Fibroblast of the conjunctiva (primary cell): ENCODE measurements at places on chromosomes 13 and 19.

- no peak for DNase-seq
These were observed 1063.5 kb upstream of the PCDH9 start for GRCh38 chr13:68293631-68294030.

DNA sequence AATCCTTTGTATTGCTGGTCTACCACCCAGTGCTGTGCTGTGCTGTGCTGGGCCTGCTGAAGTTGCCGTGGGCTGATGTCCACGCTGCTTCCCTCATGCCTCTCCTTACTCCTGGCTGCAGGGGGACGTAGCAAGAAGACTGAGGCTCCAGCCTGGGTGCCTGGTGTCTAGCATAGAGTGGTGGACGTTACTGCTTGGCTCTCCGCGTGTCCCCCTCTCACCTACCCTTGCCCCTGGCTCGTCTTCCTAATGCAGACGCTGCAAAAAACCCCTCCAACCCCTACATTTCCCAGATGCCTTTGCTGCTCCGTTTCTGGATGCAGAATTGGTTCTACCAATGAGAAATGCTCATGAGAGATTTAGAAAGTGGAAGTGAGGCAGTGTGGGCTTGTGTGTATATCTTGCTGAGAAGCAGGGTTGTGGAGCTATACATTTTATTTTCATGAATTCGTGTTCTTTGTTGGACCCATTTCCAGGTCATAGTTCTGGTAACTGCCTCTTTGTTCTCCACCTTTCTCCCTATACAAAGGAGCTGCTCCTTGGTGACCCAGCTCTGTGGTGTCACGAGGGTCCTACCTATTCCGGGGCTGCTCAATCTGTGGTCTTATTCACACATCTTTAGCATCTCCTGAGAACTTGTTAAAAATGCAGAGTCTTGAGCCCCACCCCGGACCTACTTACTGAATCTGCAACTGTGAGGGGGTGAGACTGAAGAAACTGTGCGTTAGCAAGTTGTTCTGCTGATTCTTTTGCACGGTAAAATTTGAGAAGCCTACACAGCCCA is 7.9 kb upstream of the DENND1C start:
- DNase-seq = no peak

- no peak for DNase-seq
These were observed 28.4 kb downstream of the TGDS start for GRCh38 chr13:94567581-94567980.

DNA sequence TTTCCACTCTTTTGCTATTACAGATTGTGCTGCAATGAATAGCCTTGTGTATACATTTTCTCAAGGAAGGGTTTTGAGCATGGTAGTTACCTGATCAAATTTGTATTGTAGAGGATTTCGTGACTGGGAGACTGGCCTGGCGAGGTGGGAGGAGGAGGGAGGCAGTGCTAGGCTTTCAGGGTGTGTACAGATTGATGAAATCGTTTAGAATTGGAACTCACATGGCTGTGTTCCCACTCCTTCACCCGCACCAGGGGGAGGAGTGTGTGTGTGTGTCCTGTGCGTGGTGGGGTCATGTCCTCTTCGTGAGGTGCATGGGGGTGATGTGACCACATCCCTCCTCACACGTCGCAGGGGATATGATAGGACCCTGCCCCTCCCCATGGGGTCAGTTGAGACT is 8.3 kb downstream of the PGLYRP1 start:
- DNase-seq = no peak

DNA sequence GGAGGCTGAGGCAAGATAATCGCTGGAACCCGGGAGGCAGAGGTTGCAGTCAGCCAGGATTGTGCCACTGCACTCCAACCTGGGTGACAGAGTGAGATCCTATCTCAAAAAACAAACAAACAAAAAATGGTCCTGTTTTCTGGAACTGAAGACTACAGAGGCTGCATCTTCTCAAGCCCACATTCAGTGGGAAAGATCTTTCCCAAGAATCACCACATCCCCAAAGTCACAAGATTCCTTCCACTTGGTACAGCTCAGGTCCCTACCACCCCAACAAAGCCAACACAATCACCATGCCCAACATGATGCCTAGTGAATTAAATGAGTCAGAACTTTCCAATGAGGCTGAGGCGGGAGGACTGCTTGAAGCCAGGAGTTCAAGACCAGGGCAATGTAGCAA is 15.3 kb downstream of the CATSPERG start:
- no peak for DNase-seq

- no peak for DNase-seq
These were observed 14.4 kb downstream of the NAXD start for GRCh38 chr13:110629735-110630134.

- no peak for DNase-seq
These were observed 77.7 kb downstream of the MIPEP start for GRCh38 chr13:23811366-23812062.

- DNase-seq = no peak
These were observed at the start of gene LGALS7 for GRCh38 chr19:38773469-38774177. TSS of gene LGALS7 (minus strand) at chr19:38773517. CDS start at chr19:38773492, 25 bp downstream.

DNA sequence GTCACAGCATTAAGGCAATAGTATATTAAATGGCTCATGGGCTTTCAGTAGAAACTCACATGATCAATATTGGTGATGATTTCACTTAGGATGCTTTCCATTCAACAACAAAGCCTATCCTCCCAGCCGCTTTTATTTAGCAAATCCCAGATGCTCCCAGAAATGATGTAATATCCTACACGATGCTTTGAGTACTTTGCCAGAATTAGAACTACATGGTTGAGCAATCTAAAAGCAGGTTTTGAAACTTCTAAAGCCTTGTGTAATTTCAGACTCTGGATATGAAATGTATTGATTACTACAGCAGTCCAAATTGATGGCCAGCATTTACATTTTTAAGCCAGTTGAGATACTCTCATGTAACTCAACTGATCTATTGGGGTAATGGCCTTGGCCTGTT is 13.6 kb downstream of the DLEU7 start:
- DNase-seq = peak; percentile 50

DNA sequence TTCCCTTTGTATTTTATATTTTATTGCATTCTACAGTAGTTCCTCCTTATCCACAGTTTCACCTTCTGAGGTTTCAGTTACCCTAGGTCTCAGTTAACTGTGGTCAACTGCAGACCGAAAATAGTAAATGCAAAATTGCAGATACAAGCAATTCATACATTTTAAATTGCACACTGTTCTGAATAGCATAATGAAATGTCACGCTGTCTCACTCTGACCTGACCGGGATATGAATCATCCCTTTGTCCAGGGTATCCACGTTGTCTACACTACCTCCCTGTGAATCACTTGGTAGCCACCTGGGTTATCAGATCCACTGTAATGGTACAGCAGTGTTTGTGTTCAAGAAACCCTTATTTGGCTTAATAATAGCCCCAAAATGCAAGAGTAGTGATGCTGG is 325.0 kb downstream of the DNAJC15 start:
- no peak for DNase-seq

DNA sequence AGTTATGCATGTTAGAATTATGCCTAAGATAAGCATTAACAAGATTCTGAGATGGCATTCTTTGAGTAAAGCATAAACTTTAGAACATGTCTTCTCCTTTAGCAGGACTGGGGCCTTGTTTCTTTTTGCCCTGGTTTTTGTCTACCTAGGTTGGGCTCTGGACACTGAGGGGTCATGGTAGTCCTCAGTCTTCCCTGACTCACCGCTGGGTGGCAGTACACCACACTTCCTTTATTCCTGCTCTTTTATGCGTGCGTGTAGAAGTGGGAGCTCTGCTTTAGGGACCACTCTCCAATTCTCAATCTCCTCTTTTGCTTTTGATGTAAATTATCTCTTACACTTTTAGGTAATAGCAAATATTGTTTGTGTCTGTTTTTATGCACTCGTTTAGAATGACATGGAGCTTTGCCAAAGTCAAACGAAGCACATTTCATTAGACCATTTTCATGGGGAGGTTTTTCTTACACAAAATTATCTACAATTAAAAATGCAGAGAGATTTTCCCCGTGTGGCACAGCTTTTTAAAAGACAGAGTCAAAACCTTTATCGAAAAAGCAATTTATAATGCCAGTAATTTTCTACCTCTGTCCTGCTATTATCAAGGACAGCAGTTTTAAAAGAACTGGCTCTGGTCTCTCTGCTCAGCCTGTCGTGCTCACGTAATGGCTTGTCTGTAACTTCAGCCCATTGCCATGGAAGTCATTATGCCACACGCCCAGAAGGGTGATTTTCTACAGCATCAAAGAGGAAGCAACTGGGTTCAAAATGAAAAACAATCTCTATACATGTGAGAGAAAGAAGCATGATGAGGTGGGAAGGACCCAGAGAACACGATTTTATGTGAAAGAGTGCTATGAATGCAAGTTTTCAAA is 413.9 kb downstream of the COG6 start:
- peak; percentile 70 for DNase-seq

DNA sequence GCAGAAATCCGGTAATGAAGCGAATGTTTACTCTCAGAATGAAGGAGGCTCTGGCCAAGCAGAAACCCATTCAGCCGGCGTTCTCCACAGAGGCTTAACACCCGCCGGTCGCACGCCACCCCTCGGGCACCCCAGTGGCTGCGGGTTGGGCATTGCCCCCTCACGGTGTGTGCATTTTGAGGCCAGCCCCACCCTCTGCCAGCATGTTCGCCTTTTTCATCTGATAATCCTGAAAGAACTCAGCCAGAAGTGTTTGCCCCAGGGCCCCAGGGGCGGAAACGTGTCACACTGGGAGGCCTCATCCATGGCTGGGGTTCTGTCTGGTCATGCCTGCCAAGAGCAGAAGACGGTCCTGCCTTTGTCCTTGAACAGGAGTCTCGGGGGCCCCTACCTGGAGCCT is 34.2 kb downstream of the COMP start:
- DNase-seq = no peak

DNA sequence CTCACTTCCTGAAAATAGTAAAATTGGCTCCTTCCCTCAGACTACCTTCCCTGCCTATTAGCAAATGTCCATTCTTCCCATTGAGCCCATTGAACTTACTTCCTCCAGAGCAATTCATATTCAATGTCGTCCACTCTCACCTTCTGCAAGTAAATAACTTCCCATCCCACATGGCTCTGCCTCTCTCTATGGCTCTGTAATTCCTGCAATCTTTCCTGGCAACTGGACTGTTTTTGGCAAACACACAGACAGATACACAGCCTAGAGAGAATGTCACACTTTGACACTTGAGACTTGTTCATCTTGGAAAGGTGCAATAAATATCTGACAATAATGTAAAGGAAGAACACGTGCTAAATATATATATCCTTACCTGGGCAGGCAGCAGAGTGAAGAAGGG is 18.3 kb downstream of the UQCRFS1 start:
- no peak for DNase-seq

- DNase-seq = no peak
These were observed 21.9 kb downstream of the VRK3 start for GRCh38 chr19:50003254-50003788.

GRCh38 chr13:41643507-41643906 is 186.2 kb downstream of the RGCC start:
- DNase-seq = no peak

GRCh38 chr13:59259165-59260000 is 904.3 kb downstream of the DIAPH3 start:
- no peak for DNase-seq

DNA sequence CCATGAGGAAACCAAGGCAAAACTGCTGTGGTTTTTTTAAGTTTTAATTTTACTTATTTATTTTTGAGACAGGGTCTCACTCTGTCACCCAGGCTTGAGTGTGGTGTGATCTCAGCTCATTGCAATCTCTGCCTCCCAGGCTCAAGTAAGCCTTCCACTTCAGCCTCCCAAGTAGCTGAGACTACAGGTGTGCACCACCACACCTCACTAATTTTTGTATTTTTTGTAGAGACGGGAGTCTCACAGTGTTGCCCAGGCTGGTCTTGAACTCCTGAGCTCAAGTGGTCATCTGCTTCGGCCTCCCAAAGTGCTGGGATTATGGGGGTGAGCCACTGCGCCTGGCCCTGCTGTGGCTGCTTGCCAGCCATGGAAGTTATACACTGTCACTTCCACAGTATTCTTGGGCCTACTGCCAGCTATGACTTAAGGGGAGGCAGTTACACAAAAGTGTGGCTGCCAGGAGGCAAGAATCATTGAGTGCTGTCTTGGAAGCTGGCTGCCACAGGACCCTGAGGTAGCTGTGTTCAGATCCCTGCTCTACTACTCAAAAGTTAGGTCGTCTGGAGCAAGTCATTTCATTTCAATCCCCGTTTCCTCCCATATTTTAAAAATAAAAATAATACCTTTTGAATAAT is 12.7 kb downstream of the FARP1 start:
- no peak for DNase-seq

DNA sequence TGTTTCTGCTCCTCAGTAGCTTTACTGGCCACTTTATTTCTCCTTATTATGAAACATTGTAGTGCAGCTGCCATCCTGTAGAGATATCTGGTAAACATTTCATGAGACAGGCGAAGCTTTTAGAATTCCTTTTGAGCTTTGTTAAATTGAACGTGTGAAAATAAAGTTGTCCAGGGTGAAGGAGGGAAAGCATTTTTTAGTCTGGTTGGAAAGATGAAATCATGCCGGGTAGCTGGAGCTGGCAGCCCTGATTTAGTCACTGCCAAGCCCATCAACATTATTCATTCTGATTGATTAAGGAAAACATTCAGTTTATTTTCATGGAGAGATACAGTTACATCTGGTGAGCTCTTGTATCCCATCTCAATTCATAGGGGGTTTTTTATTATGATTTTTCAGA is 326.2 kb upstream of the GPC6 start:
- no peak for DNase-seq

GRCh38 chr13:99894105-99894839 is 77.3 kb downstream of the ZIC5 start:
- DNase-seq = no peak

GRCh38 chr13:113862931-113863523 is 849 bp downstream of the GAS6 start:
- no peak for DNase-seq

- no peak for DNase-seq
These were observed 5.7 kb upstream of the PEX11G start for GRCh38 chr19:7494416-7495098.

DNA sequence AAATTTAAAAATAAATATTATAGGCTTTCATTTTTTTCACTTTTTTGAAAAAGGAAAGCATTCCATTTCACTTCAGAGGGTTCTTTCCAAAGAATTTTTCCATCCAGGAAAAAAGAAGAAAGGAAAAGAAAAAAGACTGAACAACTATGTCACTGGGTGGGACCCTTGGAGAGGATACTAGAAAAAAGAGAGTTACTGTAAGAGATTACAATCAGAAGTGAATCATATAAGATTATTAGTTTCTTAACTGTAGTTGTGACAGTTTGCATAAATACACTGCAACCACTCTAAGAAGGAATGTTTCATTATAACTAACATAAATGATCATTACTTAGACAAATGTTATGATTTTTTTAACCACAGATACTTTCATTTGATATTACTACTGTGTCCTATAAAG is 87.8 kb downstream of the KLF12 start:
- no peak for DNase-seq

- no peak for DNase-seq
These were observed 4.1 kb downstream of the ZIC5 start for GRCh38 chr13:99967498-99967868.
